ENCODE measurements at places on chromosomes 3 and 15. TPM values are rescaled to one million over a fixed set of nuclear protein-coding genes. Genes with fewer than 3 reads are reported as not detected.

Gene PDZRN3
- total RNA-seq = 77.3 TPM

Gene GABRR3
- 0.09 TPM for total RNA-seq

Gene NR1I2
- not detected for total RNA-seq

Gene TTLL13
- total RNA-seq = 0.14 TPM

Gene LAMB2
- total RNA-seq = 458 TPM

Gene POMGNT2
- total RNA-seq = 17.9 TPM

Gene CHRFAM7A
- 0.14 TPM for total RNA-seq

Gene GBE1
- total RNA-seq = 217 TPM

Gene WNT7A
- under 0.01 TPM for total RNA-seq

Gene PLSCR5
- not detected for total RNA-seq

Data from smooth muscle cell of bladder (primary cell).